T-helper 1 cell (primary cell): ENCODE measurements at places on chromosomes 11 and 22.

DNA sequence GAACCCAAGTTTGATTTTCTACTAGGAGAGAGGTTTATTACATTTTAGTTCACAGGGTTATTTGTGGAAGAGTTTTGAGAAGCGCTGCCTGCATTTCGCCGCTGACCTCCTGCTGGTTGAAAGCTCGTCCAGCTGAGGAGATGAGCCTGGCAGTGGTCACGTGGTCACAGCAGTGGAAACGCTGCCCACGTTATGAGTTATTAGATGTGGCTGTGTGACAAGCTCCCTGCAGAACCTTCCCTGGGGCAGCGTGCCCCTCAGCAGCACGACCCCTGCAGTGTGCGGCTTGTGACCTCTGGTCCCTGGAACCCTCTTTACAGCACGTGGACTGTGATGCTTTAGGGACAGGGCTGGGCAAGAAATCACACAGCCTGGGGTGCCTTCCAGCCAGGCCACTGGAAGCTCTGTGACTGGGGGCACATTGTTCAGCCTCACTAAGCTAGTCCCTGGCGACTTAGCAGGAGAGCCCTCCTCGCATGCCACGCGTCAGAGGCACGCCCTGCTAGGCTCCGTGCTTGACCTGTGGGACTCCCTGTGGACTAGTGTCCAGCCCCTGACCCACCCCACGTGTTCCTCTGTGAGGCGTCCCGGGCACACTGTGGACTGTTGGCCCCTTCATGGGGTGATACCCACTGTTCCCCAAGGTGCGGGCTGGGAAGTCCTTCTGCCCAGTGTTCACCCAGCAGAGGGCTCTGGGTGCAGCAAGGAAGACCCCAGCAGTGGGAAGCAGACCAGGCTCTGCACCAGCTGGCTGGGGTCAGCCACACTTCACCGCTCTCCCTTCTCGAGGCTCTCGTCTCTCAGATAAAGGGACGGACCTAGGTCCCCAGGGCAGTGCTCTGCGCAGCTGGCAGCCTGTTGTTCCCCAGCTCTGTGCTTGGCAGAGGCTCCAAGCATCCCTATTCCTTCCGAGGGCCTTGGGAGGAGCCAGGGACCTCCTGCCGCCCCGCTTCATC, 349.5 kb downstream of the TBC1D22A start:
- no peak for DNase-seq

GRCh38 chr11:94049351-94049750, 28.2 kb downstream of the HEPHL1 start:
- DNase-seq: no peak

DNA sequence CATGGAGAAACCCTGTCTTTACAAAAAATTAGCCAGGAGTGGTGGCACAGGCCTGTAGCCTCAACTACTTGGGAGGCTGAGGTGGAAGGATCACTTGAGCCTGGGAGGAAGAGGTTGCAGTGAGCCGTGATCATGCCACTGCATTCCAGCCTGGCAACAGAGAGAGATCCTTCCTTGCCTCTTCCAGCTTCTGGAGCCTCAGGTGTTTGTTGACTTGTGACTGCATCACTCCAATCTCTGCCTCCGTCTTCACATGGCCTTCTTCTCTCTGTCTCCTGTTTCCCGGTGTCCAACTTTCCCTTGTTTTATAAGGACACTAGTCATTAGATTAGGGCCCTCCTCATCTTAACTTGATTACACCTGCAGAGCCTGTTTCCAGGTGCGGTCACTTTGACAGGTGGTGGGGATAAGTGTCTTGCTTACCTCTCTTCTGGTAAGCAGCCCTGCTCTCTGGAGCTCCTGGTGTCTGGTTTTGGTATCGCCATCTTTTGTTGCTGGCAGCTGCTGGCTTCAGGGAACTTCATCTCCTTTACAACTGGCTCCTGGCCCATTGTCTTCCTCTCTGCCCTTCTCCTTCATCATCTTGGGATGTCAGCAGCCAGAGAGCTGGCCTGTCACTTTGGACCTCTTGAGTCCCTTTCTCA, 8.2 kb upstream of the USP2 start:
- no peak for DNase-seq

GRCh38 chr11:41522899-41523672, 63.6 kb upstream of the LRRC4C start:
- DNase-seq: no peak

- no peak for DNase-seq
Measured at GRCh38 chr11:102225689-102226568, 91.4 kb upstream of the BIRC3 start.

DNA sequence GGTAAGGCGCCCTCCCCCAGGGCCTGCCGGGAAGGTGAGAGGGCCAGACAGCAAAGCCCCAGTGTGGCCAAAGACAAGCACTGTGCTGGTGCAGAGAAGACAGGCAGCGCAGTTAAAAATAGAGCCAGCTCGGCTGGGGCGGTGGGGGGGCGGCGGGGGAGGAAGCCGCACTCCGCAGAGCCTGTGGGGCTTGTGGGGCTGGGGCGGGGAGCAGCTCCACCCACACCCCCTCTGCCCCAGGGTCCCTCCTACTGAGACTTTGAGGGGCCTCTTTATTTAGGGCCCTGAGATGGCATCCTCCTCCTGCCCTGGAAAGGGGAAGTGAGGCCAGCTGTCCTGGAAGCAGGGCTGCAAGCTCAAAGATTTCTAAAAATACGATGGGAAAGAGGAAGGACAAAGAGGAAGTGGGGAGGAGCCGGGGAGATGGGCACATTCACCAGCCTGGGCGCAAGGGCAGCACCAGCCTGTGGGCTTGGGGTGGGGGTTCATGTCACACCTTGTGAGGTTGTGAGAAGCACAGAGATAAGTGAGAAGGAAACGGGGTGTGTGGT, 2.6 kb downstream of the CYTH4 start:
- no peak for DNase-seq

GRCh38 chr11:34224434-34224966, 119.1 kb downstream of the NAT10 start:
- DNase-seq: no peak
